Body of pancreas (tissue), 4 donors: ENCODE measurements at places on chromosomes 12 and 14.

GRCh38 chr14:77640756-77641533 is 24.5 kb upstream of the SPTLC2 start:
- DNase-seq, result no peak

DNA sequence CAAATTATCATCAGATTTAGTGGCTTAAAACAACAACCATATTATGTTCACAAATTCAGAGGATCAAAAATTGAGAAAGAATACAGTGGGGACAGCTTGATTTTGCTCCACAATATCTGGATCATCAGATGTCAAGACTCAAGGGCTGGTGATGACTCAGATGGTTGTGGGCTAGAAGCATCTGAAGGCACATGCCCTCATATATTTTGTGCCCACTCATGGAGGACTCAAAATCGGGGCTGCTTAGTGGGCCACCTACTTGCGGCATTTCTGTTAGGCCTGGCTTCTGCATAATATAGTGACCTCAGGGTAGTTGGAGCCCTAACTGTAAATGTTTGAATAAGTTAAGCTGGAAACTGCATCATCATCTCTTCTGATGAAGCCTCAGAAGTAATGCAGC is 584.5 kb downstream of the SLC16A7 start:
- DNase-seq, result no peak

DNA sequence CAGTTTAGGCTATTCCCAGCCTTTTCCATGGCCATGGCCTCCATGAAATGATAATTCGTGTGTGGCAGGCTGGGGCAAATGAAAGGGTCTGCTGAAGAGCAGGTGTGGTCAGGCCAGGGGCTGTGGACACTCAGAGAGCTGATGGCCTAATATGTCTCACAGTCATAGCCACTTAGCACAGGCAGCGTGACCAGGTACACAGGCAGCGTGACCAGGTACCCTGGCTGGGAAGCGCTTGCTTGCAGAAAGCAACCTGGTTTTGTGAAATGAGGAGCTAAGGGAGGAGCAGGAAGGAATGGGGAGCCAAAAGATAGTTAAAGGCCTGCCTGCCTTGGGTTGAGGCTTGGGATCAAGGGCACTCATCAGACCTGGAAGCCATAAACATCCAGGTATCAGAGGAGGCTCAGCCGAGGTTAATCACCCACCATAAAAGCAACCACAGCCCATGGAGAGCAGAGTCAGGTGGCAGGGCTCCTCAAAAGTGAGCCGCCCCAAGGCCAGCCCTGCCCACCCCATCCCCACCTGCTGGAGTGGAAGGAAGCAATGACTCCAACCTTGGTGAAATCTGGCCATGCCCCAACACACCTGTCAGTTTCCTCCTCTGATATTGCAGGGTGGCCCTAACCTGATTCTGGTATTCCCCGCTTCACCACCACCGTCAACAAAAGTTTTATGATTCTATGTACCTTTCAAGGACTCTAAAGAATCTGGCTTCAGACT is 8.0 kb upstream of the KRT8 start:
- peak; percentile 82 for DNase-seq

DNA sequence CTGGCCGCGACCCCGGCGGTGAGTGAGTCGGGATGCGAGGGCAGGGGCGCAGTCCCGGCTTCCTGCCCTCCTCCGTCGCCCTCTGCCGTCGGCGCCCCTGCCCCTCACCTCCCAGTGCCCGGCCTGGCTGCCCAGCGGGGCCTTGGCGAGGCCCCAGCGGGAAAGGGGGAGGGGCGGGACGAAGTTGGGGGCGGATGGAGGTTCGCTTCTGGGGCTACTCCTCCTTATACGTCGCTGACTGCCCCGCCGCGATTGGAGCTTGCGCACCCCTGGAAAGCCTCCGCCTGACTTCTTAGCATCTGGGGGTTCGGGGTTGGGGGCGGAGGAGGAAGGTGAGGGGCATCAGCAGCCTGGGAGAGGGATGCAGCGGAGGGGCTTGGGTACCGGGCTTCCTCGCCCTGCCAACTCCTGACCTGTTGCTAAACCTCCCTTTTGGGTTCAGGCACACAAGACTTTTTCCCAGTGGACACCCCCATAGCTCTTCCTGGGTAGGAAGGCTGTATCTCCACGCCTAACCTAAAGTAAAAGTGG is 406 bp downstream of the TMEM263 start:
- DNase-seq, result peak; percentile 66

- DNase-seq, result no peak
Measured at GRCh38 chr14:66043921-66044320, 442.2 kb upstream of the CCDC196 start.

DNA sequence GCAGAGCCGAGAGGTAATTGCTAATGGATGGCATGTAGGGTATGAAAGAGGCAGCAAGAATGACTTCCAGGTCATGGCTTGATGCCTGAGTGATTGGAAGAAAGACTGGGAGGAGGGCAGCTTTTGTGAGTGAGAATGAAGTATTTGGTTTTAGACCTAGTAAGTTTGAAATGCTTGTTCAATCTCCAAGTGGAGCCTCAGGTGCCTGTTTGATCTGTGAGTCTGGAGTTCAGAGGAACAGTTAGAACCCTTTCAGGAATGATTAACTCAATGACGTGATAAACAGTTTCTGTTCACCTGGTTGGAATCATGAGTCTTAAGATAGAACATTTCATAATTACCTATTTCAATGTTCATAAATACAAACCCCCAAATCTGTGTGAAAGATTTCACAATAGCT is 10.4 kb downstream of the KCNJ8 start:
- peak; percentile 46 for DNase-seq

- no peak for DNase-seq
Measured at GRCh38 chr12:95215949-95216348, 1.3 kb downstream of the FGD6 start.

DNA sequence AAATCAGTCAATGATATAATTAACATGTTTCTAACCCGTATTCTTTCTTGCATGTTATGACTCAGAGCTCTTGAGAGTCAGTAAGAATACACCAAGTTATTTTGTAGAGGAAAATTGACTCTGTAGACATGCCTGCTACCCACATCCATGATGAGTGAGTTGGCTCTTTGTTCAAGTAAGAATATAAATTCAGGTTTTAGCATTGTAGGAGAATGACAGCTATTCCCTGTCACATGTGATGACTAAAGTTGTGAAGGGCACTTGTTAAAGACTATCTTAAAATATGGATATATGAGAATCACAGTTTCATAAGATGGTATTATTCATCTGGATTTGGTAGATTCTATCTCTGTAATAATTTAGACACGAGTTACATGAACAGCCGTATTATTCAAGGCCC is 209.1 kb downstream of the CCDC59 start:
- no peak for DNase-seq

- DNase-seq, result no peak
Measured at GRCh38 chr12:84825149-84825548, 87.5 kb downstream of the SLC6A15 start.

DNA sequence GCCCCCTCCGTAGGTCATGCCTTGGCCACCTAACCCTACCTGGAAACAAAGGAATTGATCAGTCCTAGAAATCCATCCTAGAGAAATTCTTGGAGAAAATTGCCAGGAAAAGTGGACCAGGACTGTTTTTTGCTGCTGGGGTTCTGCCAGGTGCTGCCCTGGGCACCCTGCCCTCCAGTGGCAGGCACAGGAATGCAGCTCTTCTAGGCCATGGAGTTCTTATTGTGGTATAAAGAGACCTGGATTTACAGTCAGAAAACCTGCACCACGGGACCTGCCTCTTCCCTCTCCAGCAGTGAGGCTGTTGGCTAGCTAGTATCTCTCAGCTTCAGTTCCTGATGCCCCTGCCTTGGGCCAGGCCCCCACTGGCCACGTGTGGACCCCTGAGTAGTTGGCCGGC is 59.7 kb downstream of the SLC24A4 start:
- no peak for DNase-seq

DNA sequence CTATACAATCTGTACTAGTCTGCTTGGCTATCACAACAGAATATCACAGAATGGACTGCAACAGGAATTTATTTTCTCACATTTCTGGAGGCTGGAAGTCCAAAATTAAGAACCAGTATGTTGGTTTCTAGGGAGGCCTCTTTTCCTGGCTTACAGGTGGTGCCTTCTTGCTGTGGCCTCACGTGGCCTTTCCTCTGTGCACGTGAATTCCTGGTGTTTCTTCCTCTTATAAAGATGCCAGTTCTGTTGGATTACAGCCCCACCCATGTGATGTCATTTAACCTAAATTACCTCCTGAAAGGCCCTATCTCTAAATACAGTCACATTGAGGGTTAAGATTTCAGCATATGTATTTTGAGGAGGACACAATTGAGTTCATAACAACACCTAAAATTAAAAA is 32.1 kb upstream of the C2CD5 start:
- no peak for DNase-seq

GRCh38 chr12:65755596-65755978 is 68.7 kb upstream of the HMGA2 start:
- no peak for DNase-seq

GRCh38 chr14:95374239-95374997 is 54.7 kb upstream of the CLMN start:
- DNase-seq, result no peak

DNA sequence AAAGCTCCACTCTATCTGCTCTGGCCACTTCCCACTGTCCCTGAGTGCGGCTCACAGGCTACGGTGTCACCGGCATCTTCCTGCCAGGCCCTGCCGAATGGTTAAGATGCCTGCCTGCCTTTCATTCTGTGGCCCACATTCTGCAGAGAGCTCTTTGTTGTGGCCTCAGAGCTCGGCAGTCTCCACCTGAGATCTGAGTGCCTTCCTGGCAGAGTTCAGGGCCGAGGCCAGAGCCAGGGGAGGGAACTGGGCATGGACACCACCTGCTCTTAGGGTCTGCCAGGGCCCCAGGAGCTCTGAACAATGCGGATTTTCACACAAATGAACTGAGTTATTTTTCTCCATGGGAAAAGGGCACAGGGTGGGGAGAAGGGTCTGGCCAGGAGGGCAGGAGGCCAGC is 127.2 kb downstream of the RBM19 start:
- DNase-seq, result no peak

DNA sequence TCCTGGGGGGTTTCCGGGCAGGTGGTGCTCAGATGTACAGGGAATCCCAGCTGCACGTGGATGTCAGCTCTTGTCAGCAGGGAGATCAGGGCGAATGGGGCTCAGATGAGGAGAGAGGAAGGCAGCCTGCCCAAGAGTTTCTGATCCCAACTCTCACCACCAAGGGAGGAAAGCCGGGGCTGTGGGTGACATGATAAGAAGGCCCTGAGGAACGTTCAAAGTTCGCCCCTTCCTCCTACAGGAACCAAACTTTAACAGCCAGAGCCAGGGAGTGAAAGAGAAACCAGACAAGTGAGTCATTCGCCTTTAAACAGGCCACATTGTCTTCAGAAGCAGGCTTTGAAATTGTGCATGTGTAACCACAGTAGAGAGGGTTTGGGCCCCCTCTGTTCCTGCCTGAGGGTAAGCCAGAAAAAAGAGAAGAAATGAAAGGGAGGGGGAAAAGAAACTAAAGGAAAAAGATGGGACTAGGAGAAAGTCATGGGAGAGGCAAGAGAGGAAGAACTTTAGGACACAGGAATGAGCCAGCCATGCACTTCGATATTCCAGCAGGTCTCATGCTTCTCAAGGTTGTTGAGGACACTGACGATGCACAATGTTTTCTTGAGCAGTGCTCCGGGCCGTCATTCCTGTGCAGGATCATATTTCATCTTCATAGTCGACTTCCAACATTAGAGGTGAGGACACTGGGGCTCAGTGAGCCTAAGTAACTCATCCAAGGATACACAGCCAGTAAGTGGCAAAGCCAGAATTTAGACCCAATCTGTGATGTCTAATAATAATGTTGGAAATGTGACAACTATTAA is 691.4 kb upstream of the TBX3 start:
- DNase-seq, result no peak

- no peak for DNase-seq
Measured at GRCh38 chr14:49483268-49483667, 102.9 kb downstream of the RPS29 start.

DNA sequence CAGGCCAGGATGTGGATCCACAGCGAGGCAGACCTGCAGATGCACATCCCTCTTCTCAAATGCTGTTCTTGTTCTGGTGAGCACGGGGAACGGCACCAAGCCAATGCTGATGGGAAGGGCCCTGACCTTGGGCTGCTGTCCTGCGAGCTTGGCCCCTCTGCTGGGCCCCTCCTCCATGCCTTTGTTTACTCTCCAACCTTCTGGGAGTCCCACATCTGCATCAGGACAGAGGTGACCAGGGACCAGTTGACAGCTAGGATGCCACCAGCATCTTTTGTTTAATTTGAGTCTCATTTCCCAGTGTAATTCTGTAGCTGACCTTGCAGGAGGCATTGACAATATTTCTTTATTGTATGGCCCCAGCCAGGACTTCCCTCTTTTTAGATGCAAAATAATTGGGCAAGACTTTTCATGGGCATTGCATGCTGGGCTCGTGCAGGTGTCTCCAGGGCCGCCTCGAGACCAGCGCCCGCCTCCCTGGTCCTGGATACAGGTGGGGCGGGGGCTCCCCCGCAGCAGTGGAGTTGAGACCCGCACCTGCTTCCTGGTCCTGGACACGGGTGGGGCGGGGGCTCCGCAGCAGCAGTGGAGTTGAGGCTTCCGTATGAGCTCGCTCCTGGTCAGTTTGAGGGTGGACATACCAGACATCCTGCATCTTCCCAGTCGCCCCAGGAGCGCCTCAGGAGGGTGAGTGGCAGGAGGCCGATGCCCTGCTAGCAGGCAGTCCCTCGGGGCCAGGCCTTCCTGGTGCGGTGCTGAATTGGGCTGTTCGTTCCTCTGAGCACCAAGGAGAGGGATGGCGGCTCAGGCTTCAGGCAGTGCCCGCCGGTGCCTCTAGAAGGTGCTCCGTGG is 11.4 kb downstream of the PACS2 start:
- DNase-seq, result no peak

GRCh38 chr14:105337966-105338741 is 23.6 kb downstream of the PACS2 start:
- no peak for DNase-seq

- peak; percentile 73 for DNase-seq
Measured at GRCh38 chr14:22391908-22392565, 197.0 kb downstream of the DAD1 start.

GRCh38 chr14:103897075-103897947 is 30.9 kb upstream of the TDRD9 start:
- peak; percentile 91 for DNase-seq

DNA sequence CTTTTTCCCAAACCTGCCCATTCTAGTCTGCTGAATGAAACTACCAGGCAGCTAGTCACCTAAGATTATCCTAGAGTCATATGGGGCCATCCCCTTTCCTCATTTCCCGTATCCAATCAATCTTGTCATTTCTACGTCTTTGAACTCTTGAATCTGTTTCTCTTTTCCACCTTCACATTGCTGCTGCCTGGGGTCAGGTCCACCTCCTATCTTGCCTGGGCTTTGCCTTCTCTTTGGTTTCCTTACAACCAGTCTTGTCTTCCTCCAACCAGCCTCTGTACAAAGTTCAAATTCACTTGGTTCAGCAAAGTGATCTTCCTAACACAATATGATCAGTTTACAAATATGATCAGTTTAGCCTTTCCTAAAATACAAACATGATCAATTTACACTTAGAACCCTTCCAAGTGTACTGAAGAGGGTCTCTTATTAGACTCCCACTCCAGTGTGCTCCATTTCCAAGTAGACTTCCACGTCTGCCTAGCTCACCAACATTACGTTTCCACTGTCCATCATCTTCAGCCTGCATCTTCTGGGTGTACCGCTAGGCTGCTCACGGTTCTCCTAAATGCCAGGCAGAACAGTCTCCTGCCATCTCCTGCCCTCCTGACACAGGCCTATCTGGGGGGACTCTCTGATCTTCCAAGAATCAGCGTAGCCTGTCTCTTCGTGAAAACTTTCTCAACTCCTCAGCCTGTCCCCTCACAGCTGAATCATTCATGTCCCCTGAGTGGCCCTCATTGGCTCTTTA is 4.1 kb upstream of the ACVR1B start:
- DNase-seq, result no peak
